Endothelial cell (in vitro differentiated cells): ENCODE measurements at places on chromosomes 6 and 20.

- no peaks in the 10 kb centered on the region for H3K4me1 ChIP-seq
- no peak overlapping the region for H3K27ac ChIP-seq
- no peaks in the 10 kb centered on the region for H3K36me3 ChIP-seq
- no peaks in the 10 kb centered on the region for H3K27me3 ChIP-seq
Observed at GRCh38 chr6:137657351-137657911, 163.2 kb upstream of the OLIG3 start.

- H3K4me3 ChIP-seq: no peak overlapping the region
- peaks cover 9% of the 10 kb centered on the region for H3K27me3 ChIP-seq
- no peaks in the 10 kb centered on the region for H3K36me3 ChIP-seq
- H3K4me1 ChIP-seq: no peaks in the 10 kb centered on the region
- DNase-seq: no peak
Observed at GRCh38 chr20:870758-871157, 37.2 kb downstream of the FAM110A start.

- DNase-seq: no peak
- no peak overlapping the region for H3K27ac ChIP-seq
- H3K4me3 ChIP-seq: no peak overlapping the region
- H3K27me3 ChIP-seq: no peaks in the 10 kb centered on the region
- no peaks in the 10 kb centered on the region for H3K36me3 ChIP-seq
Observed at GRCh38 chr6:136750696-136751521, 41.4 kb downstream of the MAP3K5 start.

DNA sequence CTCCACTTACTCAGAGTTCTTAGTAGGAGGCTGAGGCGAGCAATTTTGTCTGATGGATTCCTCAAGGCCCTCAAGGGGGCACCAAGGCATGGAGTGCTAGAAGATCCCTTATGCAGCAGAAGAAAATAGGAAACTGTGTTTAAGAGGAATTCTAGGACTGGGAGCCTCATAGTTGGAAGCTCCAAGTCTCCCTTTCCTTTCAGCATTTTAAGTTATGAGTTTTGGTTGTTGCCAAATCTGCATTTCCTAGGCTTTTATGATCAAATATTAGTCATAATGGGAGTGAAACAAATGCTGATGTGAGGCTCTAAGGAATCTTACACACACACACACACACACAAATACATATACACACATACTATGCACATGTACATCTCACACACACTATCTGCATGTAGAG, 714.0 kb downstream of the UTRN start:
- H3K4me3 ChIP-seq: no peak overlapping the region
- H3K4me1 ChIP-seq: no peaks in the 10 kb centered on the region
- no peak for DNase-seq
- H3K27me3 ChIP-seq: no peaks in the 10 kb centered on the region

GRCh38 chr6:6775074-6775473, 186.6 kb downstream of the LY86 start:
- DNase-seq: no peak
- no peaks in the 10 kb centered on the region for H3K27me3 ChIP-seq
- H3K4me1 ChIP-seq: no peaks in the 10 kb centered on the region
- no peak overlapping the region for H3K27ac ChIP-seq

DNA sequence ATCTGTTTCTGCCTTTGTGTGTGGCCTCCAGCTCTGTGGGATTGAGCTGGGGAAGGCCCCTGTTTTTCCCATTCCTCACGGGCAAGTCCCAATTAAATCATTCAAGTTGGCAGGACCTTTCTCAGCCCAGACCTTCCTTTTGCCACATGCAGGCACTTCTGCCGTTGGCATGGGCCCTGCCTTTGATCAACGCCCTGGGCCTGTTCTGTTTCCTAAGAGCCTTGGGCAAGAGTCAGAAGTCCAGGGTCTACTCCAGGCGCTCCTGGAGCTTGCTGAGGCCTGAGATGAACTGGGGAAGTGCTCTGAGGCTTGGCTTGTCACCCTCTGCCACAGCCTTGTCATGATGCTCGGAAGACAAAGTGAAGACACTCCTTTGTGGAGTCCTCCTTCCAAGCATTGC, 7.1 kb downstream of the IP6K3 start:
- peaks cover 4% of the 10 kb centered on the region for H3K4me1 ChIP-seq
- H3K4me3 ChIP-seq: no peak overlapping the region
- peaks cover 3% of the 10 kb centered on the region for H3K27me3 ChIP-seq
- H3K36me3 ChIP-seq: no peaks in the 10 kb centered on the region
- DNase-seq: no peak

GRCh38 chr20:41111578-41111951, 25.8 kb upstream of the PLCG1 start:
- peak overlapping the region; percentile 5 for H3K27ac ChIP-seq
- H3K27me3 ChIP-seq: no peaks in the 10 kb centered on the region
- peaks cover 37% of the 10 kb centered on the region for H3K36me3 ChIP-seq
- H3K4me3 ChIP-seq: no peak overlapping the region
